ENCODE measurements at places on chromosomes 4 and X.

- no peak for DNase-seq
These were observed 43.3 kb upstream of the FGF13 start for GRCh38 chrX:138754861-138755260.

DNA sequence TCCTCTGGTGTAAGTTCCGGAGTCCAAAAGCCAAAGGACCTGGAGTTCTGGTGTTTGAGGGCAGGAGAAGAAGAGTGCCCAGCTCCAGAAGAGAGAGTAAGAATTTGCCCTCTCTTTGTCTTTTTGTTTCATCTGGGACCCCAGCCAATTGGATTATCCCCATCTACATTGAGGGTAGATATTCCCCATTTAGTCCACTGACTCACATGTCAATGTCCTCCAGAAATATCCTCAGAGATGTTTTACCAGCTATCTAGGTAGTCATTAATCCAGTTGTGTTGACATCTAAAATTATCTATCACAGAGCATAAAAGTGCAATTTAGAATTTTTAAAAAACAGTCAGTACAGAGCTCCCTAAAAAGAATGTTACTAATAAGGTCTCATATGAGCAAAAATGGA lies 132.9 kb upstream of the TMEM47 start:
- no peak for DNase-seq

GRCh38 chr4:7790999-7791398 lies 148.7 kb downstream of the AFAP1 start:
- no peak for DNase-seq

- DNase-seq: no peak
These were observed 3.3 kb downstream of the SH3BP2 start for GRCh38 chr4:2795893-2796848.

- no peak for DNase-seq
These were observed 848 bp downstream of the RAB9A start for GRCh38 chrX:13689741-13690211.

GRCh38 chrX:64885850-64886249 lies 90.4 kb downstream of the ZC4H2 start:
- no peak for DNase-seq

DNA sequence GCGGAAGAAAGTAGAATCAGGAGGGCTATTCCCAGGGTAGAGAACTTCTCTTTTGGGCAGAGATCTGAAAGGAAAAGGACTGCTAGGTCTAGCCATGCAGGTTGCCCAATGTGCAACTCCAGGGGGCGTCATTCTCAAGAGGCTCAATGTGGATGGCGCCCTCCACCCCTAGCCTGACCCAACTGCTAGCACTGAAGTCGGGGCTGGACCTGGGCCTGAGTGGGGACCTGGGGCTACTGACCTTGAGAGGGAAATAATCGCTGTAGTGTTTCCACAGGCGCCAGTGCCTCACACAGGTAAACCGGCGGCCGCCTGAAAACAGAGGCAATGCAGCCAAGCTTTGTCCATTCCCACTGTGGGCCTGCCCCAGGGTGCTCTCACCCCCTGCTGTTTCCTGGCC lies 6.1 kb downstream of the AWAT2 start:
- DNase-seq: no peak

- DNase-seq: no peak
These were observed 20.0 kb downstream of the MID2 start for GRCh38 chrX:107845625-107846024.

DNA sequence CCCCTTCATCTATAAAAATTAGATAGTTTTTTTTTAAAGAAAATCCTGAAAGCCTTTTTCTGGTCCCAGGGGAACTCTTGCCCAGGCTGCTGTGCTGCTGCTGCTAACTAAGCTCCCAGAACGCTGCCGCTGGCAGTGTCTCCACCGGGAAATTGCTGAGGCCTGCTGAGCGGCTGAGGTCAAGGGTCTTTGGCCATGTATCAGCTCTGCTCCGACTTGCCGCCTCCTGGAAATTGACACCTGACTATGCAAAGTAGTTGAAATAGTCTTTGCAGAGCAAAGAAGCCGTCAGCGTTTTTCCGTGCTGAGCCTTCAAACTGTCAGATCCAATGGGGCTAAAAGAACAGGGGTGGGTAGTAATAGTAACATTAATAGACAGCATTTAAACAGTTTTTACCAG lies 839 bp downstream of the QDPR start:
- no peak for DNase-seq

GRCh38 chr4:140372751-140373327 lies 607 bp upstream of the SCOC start:
- DNase-seq: peak; percentile 80

GRCh38 chr4:56128213-56128612 lies 179.5 kb downstream of the CEP135 start:
- no peak for DNase-seq

- peak; percentile 1 for DNase-seq
These were observed 88.4 kb downstream of the FRMPD3 start for GRCh38 chrX:107537815-107538214.

DNA sequence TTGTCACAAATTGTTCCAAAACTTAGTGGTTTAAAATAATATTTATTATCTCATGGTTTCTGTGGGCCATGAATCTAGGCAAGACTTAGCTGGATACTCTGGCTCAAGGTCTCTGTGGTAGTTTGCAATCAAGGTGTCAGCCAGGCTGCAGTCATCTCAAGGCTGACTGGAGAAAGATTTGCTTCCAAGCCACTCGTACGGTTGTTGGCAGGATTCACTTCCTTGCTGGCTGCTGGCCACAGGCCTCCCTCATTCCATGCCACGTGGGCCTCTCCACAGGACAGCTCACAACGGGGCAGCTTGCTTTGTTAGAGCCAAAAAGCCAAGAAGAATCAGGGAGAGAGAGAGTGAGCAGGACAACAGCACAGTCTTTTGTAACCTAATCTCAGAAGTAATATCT lies 101.4 kb downstream of the WWC2 start:
- DNase-seq: no peak

- peak; percentile 61 for DNase-seq
These were observed 252.7 kb downstream of the SPRY1 start for GRCh38 chr4:123649250-123649644.

- no peak for DNase-seq
These were observed 143.5 kb downstream of the GPR143 start for GRCh38 chrX:9622128-9622527.

DNA sequence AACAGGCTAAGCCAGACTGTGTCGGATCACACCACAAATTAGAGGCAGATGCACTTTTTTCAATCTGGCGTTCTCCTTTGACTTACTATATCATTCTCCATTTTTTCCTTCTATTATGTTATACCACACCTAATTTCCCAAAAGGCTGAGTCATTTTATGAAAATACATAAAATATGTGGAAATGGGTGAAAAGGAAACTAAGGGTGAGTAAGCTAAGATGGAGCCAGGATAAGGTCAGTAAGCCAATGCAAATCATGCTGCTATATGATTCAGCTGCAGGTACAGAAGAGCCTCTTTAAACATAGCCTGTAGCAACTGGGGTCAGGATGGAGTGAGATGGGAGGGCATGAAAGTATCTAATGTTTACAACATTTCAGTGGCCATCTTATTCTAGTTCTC lies 94.0 kb upstream of the TEX13A start:
- no peak for DNase-seq

- DNase-seq: no peak
These were observed 24.6 kb upstream of the LAP3 start for GRCh38 chr4:17552427-17552826.

DNA sequence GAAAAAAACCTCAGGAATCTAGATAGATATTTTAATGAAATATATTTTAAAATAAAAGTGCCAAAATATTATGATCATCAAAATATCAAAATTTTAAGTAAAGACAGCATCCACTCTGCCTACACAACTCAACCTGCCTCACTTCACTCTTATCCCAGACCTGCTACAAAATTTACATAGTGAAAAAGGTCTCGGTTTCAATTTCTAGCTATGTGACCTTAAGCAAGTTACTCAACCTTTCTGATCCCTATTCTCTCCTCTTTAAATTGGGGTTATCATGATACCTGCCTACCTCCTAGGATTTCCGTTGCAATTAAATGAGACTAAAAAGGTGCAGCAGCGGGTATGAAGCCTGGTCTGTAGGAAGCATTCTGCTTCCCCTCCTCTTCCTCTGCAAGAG lies 72.9 kb downstream of the FAM114A1 start:
- DNase-seq: no peak

GRCh38 chr4:118881512-118882146 lies 7.0 kb upstream of the SYNPO2 start:
- no peak for DNase-seq

GRCh38 chr4:120355881-120356280 lies 289.2 kb upstream of the MAD2L1 start:
- no peak for DNase-seq

DNA sequence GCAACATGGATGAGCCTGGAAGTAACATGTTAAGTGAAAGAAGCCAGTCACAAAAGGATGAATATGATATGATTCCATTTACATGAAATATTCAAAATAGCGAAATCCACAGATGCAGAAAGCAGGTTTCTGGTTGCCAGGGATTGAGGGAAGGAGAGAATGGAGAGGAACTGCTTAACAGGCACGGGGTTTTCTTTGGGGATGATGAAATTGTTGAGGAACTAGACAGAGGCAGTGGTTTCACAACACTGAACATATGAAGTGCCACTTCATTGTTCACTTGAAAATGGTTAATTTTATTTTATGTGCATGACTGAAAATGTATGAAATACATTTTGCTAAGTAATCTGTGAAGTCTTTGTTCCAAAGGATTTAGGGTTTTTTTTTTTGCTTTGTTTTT lies 182.5 kb upstream of the TBL1X start:
- no peak for DNase-seq

DNA sequence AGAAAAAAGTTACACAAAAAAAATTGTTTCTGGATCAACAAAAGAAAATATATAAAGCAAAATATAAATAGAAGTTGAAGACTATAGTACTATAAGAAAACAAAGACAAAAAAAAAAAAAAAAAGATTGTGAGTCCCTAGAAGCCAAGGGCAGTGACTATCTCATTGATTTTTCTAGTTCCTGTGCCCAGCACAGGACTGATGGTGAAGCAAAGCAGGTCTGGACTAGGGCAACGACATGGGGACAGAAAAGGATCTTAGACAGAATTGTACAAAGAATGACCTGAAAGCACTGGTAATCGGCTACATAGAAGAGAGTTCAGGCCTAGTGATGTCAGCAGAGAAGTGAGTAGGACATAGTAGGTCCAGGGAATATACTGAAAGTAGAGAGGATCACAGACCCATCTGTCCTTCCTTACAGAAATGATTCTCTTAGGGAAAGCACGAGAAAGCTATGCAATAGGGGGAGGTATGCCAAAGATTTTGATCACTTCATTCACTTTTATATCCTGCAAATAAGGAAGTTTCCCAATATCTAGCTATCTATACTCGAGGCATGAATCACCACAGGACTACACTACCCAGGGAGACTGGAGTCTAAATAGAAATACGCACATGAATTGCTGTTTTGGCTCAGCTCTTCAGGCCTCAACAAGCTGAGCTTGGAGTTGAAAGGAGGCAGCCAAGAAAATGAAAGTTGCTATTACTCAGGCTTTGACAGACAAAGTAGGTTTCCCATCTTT lies 230.9 kb upstream of the GPC4 start:
- DNase-seq: no peak

- no peak for DNase-seq
These were observed 172.0 kb downstream of the CFAP299 start for GRCh38 chr4:80507507-80507906.

GRCh38 chr4:153759407-153760316 lies at the start of gene RNF175:
TSS of gene RNF175 (minus strand) at chr4:153760024. CDS start at chr4:153759862, 162 bp downstream.
- peak; percentile 69 for DNase-seq

DNA sequence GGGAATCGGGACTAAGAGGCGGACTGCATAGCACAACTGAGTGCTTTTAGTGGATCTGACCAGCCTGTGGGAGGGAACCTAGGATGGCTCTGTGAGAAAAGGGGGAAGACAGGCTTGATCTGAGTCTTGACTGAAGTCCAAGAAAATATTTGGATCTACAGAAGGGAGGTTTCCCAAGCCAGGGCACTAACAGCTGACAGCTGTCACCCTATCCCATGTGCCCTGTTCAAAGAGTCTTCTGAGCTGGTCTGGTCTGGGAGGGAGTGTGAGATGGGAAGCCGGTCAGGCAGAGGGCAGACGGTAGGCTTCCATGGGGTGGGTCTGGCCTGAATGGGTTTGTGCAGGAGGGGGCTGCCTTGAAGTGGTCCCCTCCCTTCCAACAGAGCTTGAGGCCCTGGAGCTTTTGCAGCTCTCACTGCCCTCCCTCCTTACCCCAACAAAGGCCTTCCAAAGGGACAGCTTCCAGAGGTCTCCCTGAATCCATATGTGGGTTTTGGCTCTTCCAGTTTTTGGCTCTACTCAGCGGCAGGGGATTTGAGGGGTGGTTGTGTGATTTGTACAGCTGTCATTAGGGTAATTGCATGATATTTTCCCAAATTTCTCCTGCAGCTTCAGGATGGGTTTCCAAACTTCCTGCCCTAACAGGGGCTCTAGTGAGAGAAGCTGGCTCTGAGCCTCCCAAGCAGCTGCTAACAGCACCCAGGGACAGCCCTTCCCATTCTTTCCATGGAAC lies 643.7 kb downstream of the BCOR start:
- DNase-seq: no peak

DNA sequence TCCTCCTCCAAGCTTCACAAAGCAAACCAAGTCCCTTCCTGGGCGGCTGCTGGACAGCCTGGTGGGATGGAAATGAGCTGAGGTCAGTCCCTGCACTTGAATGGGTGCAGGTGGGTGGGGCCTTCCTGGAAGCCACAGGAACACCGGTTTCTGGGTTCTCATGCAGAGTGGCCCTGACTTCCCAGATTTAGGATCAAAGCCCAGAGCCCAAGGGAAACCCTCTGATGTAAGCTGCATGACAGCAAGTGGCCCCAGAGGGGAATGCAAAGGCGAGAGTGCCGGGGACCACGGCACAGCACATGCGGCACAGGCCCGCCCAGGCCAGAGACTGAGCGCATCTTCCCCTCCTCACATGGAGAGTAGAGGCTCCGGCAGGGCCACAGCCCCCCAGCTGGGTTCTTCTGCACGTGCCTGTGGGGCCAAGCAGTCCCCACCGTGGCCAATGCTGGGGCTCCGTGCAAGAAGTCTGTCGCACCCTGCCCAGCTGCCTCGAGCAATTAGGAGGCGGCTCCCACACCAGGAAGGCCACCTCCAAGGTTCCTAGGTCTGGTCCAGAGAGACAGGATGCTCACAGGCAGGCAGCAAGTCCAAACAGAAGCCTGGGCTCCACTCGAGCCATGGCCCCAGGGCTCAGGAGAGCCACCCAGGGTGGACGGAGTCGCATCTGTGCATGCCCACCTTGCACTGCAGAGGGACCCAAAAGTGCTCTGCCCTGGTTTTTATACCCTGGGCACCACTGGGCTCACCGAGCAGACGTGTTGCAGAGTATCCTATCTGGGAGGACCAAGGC lies 83.0 kb downstream of the HTRA3 start:
- DNase-seq: no peak

GRCh38 chr4:31370866-31371465 lies 650.8 kb downstream of the PCDH7 start:
- DNase-seq: peak; percentile 8
